T-cell (primary cell): ENCODE measurements at places on chromosomes 5 and 9. TPM values are rescaled to one million over a fixed set of nuclear protein-coding genes. Genes with fewer than 3 reads are reported as not detected.

UNC5A gene
- total RNA-seq = not detected

POU5F2 gene
- total RNA-seq = 2.0 TPM

GPR150 gene
- 1.6 TPM for total RNA-seq

DNA sequence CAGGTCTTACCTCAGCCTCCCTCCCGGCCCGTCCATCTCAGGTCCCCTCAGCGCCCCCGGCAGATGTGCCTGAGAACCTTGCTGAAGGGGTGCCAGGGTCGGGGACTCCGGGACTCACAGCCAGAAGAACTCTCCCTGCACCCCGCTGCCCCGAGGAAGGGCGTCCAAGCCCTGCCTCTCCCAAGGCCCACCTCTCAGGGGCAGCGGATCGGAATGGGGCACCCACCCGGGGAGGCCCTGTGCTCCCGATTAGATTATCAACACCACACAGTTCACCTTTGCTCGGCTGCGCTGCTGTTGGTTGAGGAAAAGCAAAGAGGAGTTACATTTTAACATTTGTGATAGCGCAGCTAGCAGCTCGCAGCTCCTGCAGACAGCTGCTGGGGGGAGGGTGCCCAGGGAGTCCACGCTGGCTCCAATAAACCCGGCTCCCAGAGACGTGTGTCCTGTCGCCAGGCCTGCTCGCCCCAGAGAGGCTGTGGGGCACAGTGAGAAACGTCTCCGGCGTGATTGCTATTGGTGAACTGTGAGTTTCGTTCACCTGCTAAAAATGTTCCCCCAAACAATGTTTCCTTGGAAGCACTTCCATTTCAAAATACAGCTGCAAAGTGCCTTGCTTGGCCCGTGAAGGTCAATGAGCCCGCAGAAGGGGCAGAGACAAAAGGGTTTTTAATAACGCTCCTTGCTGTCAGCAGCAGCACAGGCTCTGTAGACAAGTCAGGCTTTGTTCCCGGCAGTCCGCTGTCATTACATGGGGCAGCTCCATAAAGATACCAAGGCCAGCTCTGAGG is 18.6 kb upstream of the SLC6A19 start:
- DNase-seq = no peak

DNA sequence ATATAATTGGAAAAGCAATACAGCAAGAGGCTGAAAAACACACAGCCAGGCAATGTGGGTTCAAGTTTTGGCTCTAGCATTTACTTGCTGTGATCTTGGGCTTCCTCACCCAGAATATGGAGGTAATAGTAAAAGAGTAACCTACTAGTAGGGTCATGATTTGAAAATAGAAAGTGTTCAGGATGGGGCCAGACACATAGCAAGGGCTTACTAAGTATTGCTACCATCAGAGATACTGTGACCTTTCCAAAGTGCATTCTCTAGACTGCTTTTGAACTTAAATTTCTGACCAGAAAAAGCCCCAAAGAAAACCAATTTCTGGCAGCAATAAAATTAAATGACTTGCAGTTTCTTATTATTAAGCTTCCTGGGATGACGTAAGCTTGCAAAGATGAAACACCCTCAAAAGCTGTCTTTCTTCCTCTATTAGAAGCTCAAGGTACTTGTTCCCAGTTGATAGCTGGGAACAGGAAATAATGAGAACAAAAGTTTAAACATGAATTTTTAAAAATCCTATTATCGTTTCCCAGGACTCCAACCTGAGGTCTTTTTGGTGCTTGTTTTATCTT is 20.3 kb downstream of the SLC45A2 start:
- DNase-seq = no peak

DNA sequence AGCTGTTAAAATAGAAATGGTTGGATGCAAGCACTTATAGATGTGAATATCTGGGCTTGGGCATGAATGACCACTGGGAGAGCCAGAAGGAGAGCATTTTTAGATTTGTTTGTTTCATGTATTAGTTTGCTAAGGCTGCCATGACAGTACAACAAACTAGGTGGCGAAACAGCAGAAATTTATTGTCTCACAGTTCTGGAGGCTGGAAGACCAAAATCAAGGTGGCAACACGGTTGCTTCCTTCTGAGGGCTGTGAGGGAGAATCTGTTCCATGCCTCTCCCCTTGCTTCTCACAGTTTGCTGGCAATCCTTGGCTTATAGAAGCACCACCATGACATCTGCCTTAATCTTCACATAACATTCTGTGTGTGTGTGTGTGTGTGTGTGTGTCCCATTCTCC is 20.2 kb upstream of the CDC23 start:
- no peak for DNase-seq

GRCh38 chr5:15787681-15788080 is 287.7 kb downstream of the FBXL7 start:
- no peak for DNase-seq

DNA sequence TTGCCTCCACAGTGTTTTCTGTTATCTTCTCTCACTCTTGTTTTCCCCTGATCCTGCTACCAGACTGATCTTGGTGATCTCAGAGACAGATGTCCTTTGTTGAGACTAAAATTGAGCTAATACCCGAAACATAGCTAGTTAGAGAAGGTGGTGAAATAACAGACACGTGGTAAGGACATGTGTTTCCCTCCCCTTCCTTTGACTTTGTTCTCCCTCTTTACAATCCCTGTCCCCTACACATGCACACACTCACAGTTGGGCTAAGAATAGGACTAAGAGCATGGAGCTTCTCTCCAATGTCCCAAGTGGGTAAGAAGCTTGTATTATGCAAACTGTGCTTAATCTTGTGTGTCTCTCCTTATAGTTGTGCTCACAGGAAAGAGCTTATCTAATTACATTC is 1603.0 kb upstream of the C9orf72 start:
- no peak for DNase-seq

GRCh38 chr5:94810877-94811276 is 192.4 kb downstream of the SLF1 start:
- DNase-seq = no peak

DNA sequence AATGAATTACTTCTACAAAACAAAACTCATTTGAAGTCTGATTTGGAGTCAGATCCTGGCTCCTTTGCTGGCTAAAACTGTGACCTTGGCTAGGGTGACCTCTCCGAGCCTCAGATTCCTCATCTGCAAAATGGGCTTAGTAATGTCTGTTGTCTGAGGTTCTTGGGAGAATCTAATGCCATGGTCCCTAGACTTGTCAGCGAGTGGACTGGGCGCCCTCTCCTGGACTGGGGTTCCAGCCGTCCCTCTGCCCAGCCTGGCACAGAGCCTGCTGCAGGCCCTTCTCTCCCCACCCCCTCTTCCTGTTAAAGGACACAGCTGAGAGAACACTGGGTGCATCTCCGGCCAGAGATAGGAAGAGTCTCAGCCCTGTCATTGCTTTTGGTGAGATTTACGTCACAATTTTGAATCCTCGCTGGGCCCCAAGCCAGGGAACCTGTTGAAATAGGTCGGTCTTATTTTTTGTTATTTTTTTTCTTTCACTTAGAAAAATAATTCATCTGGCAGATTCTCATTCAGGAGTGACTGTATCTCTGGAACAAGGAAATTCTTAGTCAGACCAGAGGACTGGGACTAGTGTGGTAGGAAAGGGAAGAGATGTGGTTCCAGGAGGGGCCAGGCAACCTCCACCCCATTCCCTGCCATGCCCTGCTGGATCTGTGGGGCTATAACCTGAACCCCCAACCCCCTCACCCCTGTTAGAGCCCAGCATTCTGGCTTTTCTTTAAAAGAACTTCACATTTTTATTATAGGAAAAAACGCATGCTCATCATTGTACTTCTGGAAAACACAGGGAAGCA is 48.2 kb upstream of the RPL26L1 start:
- no peak for DNase-seq

GRCh38 chr5:173924899-173925298 is 36.8 kb downstream of the CPEB4 start:
- no peak for DNase-seq
